ENCODE measurements at places on chromosomes 12 and 14.

GRCh38 chr14:77148510-77149231, 7.1 kb upstream of the ZDHHC22 start:
- DNase-seq: no peak

DNA sequence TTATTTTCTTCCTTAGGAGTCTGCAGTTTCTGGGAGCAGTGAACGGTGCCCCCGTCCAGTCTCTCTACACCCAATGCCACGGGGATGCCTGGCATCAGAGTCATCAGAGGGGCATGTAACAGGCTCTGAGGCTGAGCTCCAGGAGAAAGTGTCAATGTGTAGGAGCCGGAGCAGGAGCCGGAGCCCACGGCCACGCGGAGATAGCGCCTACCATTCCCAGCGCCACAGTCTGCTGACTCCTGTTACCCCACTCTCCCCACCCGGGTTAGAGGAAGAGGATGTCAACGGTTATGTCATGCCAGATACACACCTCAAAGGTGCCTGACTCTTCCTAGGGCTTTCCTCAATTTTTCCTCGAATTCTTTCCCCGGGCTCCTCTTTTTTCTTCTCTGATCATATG, 3.3 kb upstream of the PA2G4 start:
- no peak for DNase-seq

GRCh38 chr14:79693935-79694334, 517.4 kb downstream of the DIO2 start:
- no peak for DNase-seq

- no peak for DNase-seq
These were observed 19.5 kb upstream of the CDK17 start for GRCh38 chr12:96419576-96420276.

GRCh38 chr12:102708108-102708507, 208.9 kb downstream of the PAH start:
- DNase-seq: no peak

- DNase-seq: no peak
These were observed 477.5 kb upstream of the GARIN6 start for GRCh38 chr12:99170037-99170436.

DNA sequence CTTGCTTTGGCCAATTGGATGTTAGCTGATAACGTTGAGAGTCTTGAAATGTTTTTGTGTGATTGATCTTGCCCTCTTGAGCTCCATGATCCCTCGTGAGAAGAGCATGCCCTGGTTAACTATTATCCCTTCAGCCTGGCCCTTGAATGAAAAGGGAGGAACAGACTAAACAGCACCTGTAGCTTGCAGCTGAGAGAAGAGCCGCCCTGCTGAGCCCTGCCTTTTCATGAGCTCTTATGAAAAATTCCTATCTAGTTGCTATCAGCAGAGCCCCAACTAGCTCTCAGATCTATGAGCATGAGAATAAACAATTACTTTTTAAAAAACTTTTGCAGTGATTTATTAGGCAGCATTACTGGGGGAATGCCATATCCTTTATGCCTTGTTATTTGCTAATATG, 36.0 kb upstream of the RPH3A start:
- DNase-seq: no peak

GRCh38 chr14:24113379-24113800, 1.2 kb upstream of the DCAF11 start:
- DNase-seq: no peak

DNA sequence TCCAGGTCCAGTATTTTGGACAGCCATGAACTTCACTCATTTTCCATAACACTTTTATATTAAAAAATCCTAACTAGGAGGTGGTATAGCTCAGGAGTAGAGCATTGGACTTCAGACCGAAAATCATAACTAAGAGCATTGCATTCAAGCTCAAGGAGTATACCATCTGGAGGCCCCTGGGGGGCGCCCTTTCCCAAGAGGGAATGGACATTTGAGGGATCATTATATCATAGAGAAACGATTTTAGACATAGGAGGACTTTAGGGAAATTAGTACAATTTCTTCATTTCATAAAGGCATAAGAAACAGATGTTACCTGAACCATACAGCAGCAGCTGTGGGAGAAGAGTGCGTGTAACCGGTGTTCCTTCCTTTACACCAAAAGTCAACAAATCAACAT, 5.2 kb upstream of the ATG14 start:
- no peak for DNase-seq

GRCh38 chr12:69102856-69103255, 136.5 kb upstream of the CPSF6 start:
- DNase-seq: no peak

DNA sequence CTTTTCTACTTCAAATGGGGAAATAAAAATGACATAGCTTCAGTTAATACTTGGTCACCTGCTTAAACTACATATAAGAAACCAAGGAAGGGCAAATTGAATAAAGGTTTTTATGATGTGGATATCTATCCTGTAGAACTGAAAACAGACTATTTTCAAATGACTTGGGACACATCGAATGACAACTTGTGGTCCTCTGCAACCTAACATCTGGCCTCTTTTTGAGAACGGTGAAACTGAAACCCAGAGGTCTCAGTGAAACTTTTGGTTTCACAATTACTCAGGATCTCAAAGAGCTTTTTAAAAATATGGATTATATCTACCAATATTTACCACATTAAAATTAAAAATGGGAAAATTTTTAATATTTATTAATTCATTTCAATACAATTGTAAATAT, 65.2 kb downstream of the PPP2R5E start:
- DNase-seq: no peak

GRCh38 chr14:64061706-64062105, 208.9 kb downstream of the SYNE2 start:
- DNase-seq: no peak

GRCh38 chr14:88468406-88468805, 82.9 kb downstream of the SPATA7 start:
- DNase-seq: no peak

DNA sequence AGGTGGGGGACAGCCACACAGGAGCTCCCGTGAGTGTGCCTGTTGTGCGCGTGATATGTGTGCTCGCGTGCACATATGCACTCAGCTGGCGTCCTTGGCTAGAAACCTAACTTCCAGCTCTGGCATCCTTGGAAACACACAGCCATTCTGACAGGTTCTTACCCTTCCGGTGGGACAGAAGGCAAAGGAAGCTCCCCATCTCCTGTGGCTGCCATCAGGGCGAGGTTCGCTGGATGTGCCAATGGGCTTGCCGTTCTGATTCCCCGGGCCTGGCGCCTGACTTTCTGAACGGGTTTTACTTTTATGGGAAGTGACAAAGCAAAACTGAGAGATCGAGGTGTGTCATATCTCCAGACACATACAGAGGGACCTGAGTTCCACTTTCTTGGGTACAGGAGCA, 124.7 kb downstream of the PAPOLA start:
- no peak for DNase-seq

- no peak for DNase-seq
These were observed 36.8 kb downstream of the EAPP start for GRCh38 chr14:34502545-34503225.

DNA sequence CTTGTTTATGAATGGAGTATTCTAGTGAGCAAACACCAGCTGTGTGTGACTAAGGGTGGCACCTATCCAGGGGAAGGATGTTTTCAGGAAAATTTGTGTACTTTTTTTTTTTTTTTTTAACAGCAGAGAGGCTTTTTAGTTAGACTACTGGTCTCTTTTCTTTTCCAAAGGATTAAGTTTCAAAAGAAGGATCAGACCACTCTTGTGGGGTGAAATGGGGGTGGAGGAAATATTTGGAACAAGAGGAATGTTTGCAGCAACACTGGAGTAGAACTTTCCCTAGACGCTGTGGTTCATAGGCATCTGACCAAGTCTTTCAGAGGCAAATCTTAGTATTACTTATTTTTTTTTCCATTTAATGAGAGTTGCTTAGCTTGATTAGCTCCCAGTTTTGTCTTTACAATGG, 21.1 kb downstream of the NUBPL start:
- DNase-seq: no peak

GRCh38 chr14:22928237-22929103, 706 bp downstream of the PRMT5 start:
- no peak for DNase-seq

- no peak for DNase-seq
These were observed 207.7 kb downstream of the FUT8 start for GRCh38 chr14:65620195-65620594.

GRCh38 chr14:105935384-105935783, 409.0 kb downstream of the TMEM121 start:
- no peak for DNase-seq

- no peak for DNase-seq
These were observed 26.3 kb downstream of the BICDL1 start for GRCh38 chr12:120015313-120015712.

GRCh38 chr14:58501214-58501816, 73.8 kb downstream of the KIAA0586 start:
- DNase-seq: peak; percentile 72

DNA sequence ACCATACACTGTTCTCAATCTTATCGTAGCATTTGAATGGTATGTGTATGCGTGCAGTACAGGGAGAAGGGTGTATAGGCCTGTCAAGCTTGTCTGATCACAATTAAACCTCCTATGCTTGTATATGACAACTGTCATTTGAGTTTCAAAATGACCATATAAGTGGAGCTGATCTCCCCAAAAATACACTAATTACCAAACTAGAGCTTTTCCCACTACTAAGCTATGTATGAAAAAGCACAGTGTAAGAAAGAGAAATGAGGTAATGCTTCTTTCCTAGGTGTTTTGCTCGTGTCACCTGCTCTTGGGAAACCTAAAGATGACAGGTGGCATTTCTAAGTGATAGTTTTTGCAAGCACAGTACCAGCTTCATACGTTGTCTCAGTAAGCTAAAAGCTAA, 1.1 kb upstream of the STK38L start:
- DNase-seq: no peak

GRCh38 chr14:105043641-105044040, 21.6 kb downstream of the GPR132 start:
- no peak for DNase-seq

- DNase-seq: no peak
These were observed 2.7 kb upstream of the PACS2 start for GRCh38 chr14:105311838-105312237.

GRCh38 chr14:75335571-75335970, 56.9 kb downstream of the FOS start:
- DNase-seq: no peak

DNA sequence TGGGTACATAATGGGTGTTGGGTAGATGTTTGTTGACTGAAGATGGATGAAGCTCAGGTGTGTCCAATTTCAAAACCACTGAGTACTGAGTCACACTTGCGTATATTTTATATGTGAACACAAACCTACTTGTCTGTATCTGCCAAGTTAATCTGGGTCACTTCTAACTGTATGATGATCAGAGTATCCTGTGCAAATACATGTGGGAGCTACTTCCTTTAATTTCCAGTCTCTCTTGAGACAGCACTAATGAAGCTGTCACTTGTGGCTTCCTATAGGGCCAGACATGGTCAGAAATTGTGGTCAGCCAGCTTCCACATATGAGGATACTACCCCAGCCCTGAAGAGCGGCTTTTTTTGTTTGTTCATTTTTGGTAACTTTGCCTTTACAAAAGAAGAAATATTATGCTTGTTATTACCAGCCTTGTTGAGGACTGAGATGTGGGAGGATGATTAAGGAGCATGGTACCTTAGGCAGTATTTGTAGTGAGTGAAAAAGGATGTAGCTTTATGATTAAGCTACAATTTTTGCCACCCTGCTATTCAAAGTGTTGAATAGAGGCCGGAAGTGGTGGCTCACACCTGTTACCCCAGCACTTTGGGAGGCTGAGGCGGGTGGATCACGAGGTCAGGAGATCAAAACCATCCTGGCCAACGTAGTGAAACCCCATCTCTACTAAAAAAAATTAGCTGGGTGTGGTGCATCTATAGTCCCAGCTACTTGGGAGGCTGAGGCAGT, 32.4 kb downstream of the PLXNC1 start:
- DNase-seq: no peak

GRCh38 chr12:113271853-113272561, 50.7 kb downstream of the TPCN1 start:
- no peak for DNase-seq

DNA sequence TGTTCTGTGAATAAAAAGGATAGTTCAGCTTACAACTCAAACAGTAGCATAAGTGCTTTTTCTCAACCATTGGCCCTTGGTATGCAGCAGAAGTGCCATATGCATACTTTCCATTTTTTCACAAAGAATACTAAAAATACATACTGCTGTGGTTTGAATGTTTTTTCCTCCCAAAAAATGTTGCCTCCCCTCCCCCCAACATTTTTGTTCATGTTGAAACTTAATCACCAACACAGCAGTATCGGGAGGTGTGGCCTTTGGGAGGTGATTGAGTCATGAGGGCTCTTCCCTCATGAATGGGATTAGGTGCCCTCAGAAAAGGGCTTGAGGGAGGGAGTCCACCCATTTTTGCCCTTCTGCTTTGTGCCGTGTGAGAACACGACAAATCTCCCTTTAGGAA, 198.6 kb downstream of the ESR2 start:
- no peak for DNase-seq

DNA sequence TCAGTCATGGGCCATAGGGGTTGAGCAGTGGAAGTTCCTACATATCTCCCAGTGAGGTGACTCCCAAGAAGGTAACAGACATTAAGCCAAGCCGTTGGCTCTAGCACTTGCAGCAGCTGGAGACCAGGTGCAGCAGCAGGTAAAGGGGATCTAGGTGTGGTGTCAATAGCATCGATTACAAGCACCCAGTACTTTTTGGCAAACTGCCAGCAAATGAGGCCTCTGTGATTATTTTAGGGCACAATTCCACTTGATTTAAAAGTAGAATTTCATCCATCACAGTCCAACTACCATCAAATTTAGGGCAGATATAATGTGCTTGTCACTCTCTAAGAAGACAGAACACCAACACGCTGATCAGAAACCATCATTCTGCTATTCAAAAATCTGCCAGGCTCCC, 224.1 kb upstream of the EGLN3 start:
- DNase-seq: no peak

DNA sequence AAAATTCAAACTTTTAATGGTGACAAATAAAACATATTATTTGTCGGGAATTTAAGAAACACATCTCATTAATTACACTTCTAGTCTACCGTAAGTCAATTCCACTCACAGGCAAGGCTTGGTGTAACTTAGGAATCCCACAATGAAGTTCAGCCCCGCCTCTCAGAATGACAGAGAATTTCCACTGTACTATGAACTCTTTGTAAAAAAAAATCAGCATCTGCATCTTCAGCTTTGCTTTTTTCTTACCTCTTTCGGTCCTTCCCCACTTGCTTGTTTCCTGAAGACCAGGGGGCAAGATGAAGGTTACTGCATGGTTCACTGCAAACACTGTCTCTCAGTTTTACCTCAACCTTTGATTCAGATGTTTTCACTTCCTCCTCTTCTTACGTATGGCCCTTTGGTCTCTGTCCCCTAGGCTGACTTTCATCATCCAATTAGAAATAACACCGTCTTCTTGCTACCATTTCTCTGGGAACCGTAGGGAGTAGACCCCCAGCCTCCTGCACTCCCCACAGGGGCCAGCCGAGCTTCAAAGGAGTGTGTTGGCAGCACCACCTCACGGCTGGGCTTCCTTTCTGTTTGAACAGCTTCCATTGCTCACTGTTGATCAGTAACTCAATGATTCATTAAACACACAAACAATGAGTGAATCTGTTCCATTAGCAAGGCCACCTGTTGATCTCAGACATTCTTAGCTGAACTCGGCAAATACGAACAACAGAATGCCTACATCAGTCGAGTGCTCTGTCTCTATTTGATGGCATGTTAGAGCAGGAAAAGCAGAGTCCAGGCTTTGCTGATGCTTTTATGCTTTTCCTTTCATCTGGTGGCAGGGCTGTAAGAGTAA, 343.0 kb downstream of the BMP4 start:
- DNase-seq: no peak
